ENCODE measurements at places on chromosomes 5 and 9.

DNA sequence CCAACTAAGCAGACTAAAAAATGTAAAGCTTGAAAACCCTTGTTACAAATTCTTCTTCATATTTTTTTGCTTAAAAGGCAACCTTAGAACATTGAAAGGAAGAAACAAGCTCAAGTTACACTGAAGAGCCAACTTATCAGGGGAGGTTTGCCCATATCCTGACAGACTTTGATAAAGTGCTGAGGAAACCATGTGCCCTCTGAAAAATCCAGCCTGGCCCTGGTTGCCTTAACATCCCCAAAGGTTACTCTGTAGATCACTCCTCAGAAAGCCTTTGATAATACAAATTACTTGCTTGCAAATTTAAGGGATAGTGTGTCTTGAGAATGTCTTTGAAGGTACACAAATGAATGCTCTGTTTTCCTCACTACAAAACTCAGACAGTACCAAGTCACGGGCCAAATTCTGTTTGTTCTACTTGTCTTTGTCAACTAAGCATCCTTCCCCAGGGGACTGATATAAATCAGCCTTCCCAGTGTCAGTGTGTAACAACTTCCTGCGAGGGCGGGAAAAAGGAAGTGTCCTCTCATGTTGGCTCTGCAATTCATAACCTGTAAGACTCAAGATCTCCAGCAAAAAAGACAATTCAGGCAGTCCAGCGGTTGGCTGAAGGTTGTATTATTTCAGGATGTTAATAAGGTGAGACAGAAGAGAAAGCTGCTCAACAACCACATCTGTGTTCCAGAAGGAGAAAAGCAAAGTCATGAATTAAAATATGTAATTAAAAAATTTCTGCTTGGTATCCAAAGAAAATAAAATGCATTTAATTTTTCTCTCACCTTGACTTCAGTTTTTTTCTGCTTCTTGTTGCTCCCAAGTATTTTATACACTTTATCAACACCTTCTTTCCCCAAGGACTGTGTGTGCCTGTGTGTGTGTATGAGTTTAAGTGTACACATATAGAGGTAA lies 199.9 kb downstream of the PIK3R1 start:
- DNase-seq, result no peak

DNA sequence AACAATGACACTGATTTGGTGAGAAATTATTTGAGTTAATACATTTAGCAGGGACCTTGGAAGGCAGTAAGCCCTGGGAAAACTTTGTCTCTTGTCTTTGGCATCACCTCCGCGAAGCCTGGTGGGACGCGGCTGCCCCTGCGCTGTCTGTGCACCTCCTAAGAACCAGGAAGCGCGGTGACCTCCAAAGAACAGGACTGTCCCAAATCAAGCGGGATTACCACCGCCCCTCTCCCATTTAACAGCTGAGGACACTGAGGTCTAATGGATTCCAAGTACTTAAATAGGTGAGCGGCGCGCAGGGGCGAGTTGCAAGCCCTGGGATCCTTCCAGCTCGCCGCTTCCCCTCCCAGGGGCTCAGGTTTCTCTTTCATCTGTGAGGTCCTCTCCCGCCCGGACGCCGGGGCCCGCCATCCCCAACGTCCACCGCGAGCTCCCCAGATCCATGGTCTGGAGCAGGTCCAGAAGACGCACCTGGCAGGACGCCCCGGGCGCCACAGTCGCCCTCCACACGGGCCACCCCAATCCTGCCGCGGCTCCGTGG lies 432 bp downstream of the STARD4 start:
- DNase-seq, result no peak

GRCh38 chr9:14096258-14096922 lies 217.6 kb downstream of the NFIB start:
- no peak for DNase-seq

- no peak for DNase-seq
These were observed 570.7 kb upstream of the WWC1 start for GRCh38 chr5:167720676-167721260.

DNA sequence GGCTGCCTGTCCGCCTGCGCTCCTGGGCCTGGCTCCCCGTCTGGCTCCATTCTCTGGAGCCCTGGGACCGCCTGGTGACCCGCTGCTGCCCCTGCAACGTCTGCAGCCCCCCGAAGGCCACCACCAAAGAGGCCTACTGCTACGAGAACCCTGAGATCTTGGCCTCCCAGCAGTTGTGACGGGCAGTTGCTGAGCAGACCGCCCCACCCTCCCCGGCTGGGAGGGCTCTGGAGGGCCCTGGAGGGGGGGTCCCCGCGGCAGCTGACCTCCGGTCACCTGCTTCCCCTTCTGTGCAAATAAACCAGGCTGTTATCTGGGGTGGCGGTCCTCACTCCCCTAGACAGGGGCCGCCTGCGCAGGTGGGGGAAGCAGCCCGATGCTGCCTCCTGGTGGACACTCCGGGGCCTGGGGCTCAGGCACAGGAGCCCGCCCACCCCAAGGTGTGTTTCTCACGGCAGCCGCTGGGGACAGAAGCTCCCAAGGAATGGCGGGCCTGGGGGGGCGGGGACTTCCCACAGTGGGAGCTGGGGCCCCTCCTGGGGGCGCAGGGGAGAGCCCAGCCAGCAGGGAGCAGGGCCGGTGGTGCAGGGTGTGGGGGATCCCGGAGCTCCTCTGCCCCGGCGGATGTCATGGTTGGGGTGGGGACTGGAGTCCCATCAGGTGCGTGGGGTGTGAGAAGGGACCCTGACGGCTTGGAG lies 4.7 kb upstream of the TUBB4B start:
- peak; percentile 66 for DNase-seq

- DNase-seq, result no peak
These were observed 16.5 kb downstream of the NEK6 start for GRCh38 chr9:124274226-124274625.

DNA sequence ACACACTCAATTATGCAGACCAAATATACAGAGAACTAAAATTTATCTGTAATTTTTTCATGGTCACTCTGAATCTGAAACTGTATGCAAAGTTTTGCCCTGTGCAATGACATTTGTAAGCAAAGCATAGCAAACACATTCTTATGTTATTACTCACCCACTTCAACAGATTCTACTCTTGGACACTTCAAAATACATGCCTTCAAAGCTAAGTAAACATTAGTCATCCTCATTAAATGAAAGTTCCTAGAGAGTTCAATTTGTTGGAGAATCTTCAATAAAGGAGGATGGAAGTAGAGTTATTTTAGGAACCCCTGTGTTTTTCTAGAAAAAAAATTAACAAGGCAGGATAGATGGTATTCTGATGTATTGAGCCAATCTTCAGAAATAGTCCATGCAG lies 639.7 kb upstream of the C9orf72 start:
- DNase-seq, result no peak

DNA sequence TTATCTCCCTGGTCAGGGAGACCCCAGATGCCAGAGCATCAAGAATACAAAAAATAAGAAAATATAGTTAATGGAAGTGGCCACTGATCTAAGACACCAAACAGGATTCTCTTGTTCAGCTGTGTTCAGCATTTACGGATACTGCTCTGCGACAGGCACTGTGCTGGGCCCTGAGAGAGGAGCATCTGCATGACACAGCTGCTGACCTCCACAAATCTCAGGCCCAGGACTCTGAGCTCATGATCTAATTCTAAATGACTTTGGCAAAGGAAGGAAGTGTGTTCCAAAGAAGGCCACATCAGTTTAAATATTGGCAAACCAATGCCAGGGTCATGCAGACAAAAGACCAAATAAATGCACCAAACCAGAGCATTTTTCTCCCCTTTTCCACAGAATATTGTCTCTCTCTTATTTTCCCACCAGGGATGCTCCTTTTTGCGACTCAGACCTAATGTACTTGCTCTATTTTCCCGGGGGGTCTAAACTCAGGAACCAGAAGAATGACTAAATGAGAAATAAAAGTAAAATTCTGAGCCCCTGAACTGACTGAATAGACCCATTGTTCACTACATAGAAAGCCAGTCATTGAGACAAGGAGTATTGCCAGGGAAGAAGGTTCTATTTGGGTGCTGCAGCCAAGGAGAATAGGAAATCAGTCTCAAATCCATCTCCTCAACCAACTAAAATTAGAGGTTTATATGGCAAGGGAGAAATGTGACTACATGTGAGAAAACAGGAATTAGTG lies 1.4 kb upstream of the AGGF1 start:
- no peak for DNase-seq

DNA sequence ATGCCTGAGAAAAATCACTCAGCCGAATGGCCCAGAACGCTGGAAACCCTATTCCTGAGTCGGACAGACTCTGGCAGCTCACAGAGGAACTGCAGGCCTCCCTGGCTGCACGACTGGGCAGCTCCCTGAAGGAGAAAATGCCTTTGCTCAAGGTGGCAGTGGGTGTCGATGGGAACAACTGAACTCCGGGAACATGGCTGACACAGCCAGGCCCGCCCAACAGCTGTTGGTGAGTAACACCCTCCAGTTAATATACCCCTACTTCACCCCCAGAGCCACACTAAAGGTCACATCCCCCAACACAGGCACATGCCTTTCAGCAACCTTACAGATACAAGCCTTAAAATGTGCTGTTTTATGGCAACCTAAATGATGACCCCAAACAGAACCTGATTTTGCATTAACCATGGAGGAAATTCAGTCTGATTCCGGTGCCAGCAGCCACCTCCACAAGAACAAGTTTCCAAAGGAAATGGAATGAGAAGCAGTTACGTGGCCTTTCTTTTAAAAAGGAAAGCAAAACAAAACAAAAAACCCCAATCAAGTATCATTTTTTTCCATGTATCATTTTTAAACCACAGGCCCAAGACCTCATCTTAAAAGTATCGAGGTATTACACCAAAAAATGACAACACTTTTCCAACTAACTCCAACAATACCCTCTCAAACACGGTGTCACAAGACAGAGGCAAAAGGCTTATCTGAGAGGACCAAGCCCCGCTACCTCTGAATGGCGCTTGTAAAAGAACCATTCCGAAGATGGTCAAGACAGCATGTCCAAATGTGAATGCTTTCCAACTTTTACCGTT lies 3.1 kb downstream of the KLF9 start:
- DNase-seq, result no peak

GRCh38 chr5:147675168-147675567 lies 107.4 kb downstream of the JAKMIP2 start:
- DNase-seq, result no peak

GRCh38 chr5:74476046-74476818 lies 164.3 kb downstream of the ENC1 start:
- DNase-seq, result no peak

DNA sequence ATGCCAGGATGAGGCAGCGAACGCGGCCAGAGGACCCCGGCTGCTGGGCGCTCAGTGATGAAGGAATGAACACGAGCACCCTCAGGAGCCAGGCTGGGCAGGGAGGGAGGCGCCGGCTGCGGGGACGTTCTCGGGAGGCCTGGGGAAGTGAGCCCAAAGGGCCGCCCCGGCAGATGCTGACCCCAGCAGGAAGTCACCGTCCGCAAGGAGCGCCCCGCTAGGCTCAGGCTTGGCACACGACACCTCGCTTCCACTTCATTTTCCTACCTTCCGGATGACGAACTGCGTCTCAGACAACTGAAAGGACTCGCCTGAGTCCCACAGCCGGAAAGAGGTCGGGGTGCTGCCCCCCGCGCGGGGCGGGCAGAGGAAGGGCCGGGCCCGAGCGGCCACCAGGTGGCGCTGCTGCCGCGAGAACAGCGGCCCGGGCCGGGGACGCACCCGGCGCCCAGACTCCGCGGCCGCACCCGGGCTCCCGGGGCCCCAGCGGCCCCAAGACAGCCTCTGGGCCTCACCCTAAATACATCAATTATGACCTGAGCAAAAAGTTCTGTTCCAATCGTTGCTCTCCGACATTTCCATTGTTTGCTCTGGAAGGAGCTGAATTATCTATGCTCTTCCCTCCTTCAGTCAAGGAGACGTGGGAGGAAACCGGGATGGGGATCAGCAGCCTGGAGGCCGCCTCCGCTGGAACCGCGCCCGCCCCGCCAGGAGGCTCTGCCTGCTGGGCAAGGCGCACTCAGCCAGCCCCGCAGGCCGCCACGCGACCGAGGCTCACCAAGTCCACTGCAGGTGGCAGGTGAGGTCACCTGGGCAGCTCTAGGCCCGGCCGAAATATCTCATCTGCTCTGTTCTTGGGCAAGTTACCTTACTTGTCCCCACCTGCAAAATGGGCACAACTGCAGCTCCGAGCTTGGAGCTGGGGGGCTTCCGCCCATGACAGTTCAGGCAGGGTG lies 107.0 kb downstream of the ZNF354C start:
- peak; percentile 25 for DNase-seq

- DNase-seq, result no peak
These were observed 62.8 kb upstream of the SUB1 start for GRCh38 chr5:32522429-32523143.

DNA sequence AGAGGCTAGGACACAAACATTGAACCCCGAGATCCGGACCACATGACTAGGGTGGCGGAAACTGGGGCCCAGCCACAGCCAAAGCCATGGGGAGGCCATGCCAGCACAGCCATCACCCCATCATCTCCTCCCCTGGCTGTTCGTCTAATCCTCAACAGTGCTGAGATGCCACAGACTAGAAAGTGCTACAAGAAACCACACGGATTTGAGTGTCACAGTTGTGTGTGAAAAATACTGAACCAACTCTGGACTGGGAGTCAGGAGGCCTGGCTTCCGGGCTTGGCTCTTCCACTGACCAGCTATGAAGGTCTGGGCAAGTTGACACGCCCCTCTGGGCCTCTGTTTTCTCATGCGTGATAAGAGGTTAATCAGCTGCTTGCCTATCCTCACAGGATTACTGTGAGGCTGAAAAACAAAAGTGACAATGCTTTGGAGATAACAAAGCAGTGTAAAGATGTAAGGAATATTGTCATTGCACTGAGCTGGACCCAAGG lies 38.8 kb upstream of the SHB start:
- DNase-seq, result no peak

DNA sequence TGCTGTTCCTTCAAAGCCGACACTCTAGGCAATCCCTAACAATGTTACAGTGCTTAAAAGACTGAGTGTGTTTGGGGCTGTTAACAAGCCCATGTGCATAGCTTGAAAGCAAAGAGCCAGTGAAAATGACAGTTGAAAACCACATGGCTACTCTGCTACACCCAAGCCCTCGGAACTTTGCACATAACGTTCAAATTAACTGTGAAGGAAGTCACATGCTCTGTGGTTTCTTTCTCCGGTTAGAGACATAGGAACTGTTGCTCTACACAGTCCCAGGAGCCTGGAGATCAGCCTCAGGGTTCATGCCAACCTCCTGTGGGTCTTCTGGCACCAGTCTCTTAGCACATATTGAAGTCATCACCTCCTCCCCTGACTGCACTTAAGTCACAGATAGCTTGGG lies 51.1 kb downstream of the C9orf152 start:
- DNase-seq, result no peak

GRCh38 chr5:151063142-151063989 lies 17.5 kb downstream of the TNIP1 start:
- DNase-seq, result no peak

DNA sequence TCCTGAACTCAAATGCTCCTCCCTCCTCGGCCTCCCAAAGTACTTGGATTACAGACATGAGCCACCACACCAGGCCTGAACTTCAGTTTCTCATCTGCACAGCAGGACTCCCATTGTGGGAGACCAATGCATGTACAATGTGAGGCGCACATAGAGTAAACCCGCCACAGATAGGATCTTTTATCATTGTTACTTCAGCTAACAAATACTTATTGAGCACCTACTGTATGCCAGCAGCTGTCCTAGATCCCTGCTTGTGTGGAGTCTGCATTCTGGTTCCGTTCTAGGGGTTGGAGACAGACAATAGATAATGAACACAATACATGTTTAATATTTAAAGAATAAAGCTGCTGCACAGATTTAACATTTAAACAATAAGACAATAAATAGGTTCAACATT lies 6.3 kb upstream of the SLC25A51 start:
- no peak for DNase-seq

Data from activated gamma-delta T cell (primary cell).